Cardiac muscle cell (in vitro differentiated cells and primary cell): ENCODE measurements at places on chromosomes 7 and 10. TPM values are rescaled to one million over a fixed set of nuclear protein-coding genes. Genes with fewer than 3 reads are reported as not detected.
A peak's percentile ranks its signal among the peaks of the same experiment; 100 is the strongest.

DNA sequence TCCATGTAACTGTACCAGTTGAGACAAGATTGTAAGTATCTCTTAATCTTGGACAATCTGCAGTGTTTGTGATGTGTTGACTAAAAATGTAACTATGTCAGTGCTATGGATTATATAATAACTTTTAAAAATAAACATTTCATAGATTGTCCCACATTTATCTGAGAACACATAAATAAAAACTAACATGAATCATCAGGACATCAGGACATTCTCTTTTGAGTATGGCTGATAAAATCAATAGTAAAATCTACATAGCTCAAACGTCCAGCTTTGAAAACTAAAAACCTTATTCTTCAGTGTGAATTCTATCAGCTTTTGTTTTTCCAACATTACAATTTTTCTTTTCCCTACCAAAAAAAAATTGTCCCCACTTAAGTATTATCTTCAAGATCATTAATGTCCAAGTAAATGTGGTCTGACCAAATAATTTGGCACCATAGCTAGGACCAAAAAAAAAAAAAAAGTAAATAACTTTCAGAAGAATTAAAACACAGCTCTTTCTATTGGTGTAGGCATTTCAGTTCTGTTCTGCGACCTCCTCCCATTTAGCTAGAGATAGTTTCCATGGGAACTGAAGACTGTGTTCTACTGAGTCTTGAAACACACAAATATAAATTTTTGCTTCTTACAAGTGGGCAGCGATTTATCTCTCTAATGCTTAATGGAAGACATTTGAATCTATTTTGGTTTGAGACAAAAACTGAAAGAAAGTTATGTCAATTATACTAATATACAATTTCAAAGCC lies 123.0 kb upstream of the SGCE start:
- DNase-seq, result peak; percentile 15

DNA sequence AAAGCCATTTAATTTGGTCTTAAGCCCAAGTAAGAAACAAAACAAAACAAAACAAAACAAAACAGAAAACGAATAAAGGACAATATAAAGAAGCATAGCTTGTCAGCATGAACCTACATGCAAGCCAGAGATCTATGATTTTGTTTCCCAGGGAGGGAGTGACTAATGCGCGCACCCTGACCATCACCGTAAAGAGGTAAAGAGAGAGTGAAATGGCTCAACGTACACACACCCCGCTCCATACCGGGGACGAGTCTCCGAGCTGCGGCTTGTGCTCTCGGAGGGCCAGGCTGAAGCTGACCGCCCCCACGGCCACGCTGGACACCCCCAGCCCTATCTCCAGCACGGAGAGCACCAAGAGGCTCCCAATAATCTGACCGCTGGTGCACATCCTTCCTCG lies 1.1 kb downstream of the TMEM196 start:
- peak; percentile 1 for DNase-seq

GRCh38 chr10:101228153-101228965 lies 904 bp downstream of the LBX1 start:
- DNase-seq, result no peak

DNA sequence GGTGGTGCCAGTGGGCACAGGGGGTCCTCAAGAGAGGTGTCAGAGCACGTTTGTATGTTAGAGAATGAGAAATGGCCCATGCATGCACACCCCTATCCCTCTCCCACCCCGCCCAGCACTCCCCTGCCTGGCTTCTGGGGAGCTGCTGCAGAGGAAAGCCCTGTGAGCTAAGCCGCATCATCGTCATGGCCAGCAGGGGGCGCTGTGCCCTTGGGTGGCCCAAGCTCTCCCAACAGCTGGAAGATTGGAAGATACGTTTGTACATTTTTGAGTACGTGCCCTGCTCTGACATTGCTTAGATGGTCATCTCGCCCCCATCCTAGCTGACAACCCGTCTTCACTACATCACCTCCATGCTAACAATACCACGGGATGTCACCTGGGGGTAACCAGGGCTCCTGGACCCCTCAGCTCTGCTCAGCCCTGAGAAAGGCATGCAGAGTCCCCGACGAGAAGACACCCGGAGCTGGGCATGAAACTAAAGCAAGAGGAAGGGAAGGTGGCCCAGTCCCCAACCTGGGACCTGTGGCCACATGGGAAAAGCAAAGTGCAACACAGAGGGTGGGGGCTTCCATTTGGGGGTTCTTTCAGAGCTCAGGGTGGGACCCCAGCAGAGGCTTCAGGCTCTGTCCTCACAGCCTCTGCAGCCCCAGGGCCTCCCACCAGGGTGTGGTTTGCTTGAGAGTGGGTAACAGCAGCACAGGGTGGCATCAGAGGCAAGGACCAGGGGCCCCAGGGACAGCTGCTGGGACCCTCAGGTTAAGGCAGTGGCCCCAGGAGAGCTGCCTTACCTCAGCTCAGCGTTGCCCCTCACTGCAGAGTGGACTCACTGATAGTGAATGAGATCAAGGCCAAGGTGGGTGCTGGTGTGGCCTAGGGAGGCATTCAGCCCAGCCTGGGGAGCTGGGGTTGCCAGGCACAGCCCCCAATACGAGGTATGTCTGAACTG lies 136.6 kb downstream of the PTPN20 start:
- DNase-seq, result peak; percentile 88

Gene BLOC1S2
- polyA plus RNA-seq, result 32.5 and 52.0 TPM in 2 replicates

Gene OPN1SW
- 0.74 and 2.1 TPM in 2 replicates for polyA plus RNA-seq

Gene SLC18A2
- polyA plus RNA-seq, result 0.30 and 1.0 TPM in 2 replicates
